Stimulated activated CD4-positive, alpha-beta T cell treated with anti-CD3 and anti-CD28 coated beads, TNF-alpha, amount 100 ng/mL, for 1 hour (primary cell): ENCODE measurements at places on chromosomes 16 and 17.
A peak's percentile ranks its signal among the peaks of the same experiment; 100 is the strongest.

DNA sequence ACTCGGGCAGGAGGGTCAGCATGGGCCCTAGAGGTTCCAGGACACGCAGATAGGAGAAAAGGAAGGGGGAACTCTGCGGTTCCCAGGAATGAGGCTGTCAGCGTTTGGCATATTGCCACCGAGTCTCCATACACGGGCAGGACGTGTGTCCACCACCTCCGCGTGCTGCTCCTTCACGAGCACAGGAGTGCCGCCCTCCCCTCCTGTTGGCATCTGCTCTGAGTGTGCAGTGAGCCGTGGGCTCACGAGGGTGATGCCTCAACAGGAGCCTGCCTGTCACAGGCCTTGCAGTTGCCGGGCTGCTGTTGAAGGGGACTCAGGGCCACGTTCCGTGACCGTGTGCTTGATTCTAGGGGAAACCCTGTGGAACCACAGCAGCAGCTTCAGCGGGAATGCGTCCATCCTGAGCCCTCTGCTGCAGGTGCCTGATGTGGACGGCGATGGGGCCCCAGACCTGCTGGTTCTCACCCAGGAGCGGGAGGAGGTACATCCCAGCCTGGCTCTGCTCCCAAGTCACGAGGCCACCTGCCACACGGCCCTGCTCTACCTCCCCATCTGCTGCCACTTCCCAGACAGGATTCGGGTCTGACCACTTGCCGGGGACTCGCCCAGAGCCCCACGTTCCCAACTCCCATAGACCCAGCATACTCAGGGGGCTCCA lies 14.6 kb downstream of the RGS11 start:
- no peak for DNase-seq

GRCh38 chr16:2663553-2664546 lies 18.5 kb upstream of the KCTD5 start:
- no peak for DNase-seq

GRCh38 chr17:16991349-16992009 lies 19.6 kb upstream of the TNFRSF13B start:
- peak; percentile 80 for DNase-seq

DNA sequence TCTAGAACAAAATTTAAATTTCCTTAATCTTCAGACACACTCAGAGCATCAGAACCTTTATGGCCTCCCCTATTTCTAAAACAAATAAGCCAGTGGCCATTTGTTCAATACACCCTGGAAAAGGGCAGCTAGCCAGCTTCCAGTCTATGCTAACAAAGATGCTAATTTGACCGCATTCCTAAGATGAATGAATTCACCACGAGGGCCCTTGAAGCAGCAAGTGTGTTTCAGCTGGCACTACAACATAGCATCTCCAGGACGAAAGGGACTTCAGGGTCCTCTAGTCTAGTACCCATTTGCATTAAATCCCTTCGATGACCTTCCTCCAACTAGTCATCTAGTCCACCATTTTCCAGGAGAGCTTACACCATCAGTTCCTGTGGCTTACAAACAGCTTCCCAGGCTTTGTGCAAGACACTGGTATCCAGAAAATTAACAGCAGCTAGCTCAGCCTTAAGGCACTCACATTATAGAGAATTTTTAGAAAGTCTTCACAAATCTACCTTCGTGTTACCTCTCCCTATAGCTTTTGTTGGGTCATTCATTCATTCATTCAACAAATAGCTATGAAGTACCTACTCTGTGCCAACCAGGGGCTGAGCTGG lies 10.9 kb downstream of the KRT37 start:
- no peak for DNase-seq

- no peak for DNase-seq
Observed at GRCh38 chr16:15043344-15043743, 12.5 kb downstream of the NTAN1 start.

DNA sequence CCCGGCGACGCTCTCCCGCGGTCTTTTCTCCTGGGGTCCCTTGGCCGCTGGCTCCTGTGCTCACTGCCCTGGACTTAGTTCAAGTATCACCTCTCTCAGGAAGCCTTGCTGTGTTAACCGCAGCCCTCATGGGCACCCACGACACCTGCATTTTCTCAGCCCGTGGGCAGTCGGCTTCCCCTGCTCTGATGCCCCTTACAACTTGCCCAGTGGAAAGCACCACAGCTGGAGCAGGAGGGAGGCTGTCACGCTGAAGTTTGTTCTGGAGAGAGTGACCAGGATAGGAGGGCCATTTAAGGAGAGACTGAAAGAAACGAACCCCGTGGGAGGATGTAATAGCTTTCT lies 395 bp downstream of the STXBP4 start:
- no peak for DNase-seq

- no peak for DNase-seq
Observed at GRCh38 chr17:56478836-56479447, 114.6 kb upstream of the NOG start.

- DNase-seq, result no peak
Observed at GRCh38 chr16:88515925-88516594, 54.1 kb upstream of the ZC3H18 start.

GRCh38 chr17:57487573-57487972 lies 231.2 kb downstream of the MSI2 start:
- no peak for DNase-seq

DNA sequence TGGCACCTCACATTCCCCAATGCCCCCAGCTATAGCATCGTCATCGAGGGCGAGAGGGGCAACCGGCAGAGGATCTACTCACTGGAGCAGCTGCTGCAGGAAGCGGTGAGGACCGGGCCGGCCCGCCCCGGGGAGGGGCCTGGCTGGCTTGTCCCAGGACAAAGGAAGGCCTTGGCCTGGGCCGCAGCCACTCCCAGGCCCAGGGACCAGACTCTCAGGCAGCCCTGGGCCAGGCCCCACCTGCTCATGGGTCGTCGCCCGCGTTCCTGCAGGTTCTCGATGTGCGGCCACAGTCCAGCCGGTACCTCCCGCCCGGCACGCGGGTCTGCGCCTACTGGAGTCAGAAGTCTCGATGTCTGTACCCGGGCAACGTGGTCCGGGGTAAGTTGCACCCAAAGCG lies 53.4 kb downstream of the ACTG1 start:
- no peak for DNase-seq

DNA sequence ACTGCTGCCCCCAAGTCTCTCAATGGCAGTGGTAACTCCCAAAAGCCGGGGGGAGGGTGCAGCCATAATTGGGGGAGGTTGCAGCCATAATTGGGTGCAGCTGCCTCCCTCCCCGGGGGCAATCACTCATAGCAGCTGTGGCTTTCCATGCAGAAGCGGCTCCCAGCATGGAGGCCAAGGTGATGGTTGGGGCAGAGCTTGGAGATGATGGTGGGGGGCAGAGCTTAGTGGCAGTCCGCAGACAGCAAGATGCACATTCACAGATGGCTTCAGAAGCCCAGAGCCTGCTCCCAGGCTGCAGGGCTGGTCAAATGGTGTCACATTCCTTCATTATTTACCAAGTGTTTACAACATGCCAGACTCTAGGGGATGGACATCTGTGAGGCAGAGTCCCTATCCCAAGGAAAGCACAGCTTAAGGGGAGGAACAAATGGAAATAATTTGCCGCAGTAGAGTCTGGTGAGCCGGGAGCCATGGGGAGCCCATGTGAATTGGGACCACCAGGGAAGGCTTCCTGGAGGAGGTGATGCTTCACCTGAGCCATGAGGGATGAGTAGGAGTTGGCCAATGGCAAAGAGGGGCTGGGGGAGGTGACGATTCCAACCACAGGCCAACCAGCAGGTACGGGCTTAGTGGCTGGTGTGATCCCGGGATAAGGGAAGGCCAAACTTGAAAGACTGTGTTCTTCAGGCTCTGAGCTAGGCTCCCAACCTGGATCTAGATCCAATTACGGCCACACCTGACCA lies 8.1 kb downstream of the DOC2B start:
- no peak for DNase-seq

DNA sequence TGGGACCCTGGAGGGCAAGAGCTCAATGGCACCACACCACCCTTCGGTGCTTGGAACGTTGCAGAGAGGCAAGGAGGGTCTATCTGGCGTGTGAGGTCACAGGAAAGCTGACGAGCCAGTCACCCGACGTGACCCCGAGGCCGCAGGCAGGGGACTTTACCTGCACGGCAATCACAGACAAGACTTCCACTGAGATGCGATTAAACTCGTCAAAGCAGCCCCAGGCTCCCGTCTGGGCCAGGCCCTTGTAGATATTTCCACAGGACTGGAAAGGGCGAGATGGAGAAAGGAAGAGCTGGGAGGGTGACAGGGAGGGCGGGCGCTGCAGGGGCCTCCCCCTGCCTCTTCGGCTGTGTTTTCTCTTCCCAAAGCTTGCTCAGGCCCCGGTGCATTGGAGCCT lies 78.3 kb downstream of the DNAH17 start:
- DNase-seq, result no peak

- no peak for DNase-seq
Observed at GRCh38 chr17:12068946-12069345, 48.3 kb downstream of the MAP2K4 start.

DNA sequence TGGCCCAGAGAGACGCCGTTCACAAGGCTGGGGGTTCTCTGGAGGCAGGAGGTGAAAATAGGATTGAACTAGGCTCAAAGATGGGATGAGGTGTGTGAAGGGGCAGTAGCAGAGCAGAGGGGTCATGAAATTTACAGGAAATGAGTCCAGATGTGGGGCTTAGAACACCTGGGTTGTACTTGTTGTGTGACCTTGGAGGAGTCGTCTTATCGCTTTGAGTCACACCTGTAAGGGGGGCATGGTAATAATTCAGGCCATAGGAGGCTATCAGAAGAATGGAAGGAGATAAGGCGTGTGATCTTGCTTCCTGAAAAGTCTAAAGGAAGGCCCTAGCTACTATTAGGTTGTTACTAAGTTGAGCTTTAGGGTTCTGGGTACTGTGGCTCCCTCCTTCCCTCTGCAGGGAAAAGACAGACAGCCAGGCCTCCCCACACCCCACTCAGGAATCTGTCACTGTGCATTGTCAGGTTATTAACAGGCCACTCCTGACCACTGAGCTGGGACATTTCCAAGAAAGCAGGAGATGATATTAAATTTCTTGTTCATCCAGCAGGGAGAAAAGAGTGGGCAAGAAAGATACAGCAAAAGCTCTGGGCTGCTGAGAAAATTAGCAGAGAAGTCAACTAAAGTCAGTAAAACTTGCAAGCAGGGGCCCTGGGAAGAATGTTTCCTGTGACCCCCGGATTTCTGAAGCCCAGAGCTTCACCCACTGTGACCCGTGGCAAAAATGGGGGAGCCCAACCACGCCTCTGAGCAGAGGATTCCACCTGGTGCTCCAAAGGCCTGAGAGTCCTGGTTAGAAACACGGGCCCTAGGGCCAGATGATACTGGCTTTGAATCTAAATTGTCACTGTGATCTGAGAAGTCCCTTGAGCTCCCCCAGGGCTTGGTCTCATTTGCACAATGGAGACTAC lies 6.0 kb upstream of the CDC42EP4 start:
- DNase-seq, result no peak

DNA sequence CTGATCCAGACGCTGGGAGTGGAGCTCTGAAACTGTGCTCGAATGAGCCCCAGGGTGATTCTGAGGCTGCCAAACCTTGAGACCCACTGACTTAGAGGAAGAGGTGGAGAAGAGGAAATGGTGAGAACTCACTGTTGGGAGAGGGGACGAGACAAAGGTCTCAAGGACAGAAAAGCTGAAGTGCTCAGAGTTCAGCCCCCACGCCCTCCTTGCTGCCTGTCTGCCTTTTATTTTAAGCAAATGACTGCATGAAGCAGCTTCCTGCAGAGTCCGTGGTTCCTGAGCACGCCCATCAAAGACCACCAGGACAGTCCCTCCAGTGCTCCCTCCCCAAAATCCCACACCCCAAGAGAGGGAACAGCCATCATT lies 20.4 kb downstream of the COTL1 start:
- DNase-seq, result no peak

GRCh38 chr17:81428121-81428515 lies 32.9 kb downstream of the BAHCC1 start:
- no peak for DNase-seq

GRCh38 chr16:87945351-87946042 lies 5.7 kb upstream of the BANP start:
- no peak for DNase-seq
